ENCODE measurements at places on chromosomes 16 and 17.

DNA sequence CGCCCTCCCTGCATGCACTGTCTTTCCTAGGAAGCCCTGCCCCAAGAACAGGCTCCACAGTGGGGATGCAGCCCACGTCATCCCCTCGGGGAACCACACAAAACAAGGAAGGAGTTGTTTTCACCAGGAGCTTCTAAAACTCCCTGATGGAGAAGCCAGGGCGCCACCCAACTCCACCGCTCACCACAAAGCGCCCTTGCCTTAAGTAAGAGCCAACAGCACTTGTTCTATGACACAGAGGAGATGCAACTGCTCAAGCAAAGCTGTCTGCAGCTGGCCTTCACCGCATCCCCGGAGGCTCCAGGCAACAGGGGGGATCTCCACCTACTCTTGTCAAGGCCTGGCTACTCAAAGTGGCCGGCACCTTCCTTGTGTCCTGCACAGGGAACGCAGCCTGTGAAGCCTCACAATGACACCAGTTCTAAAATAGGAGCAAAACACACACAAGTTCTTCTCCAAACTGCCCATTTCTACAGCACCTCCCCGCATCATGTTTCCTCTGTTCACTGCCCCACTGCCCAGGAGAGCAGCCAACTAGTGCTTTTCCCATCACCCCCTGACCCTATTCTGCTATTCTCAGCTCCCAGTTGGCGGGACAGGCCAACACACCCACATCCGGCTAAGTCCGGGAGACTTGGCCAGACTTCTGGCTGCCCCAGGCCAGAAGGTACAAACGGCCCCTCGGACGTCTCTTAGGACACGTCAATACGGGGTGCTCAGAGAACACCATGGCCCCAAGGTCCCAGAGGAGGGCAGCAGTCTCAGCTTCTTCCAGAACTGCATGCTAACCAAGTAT is 24.2 kb downstream of the MPG start:
- no peak for DNase-seq

DNA sequence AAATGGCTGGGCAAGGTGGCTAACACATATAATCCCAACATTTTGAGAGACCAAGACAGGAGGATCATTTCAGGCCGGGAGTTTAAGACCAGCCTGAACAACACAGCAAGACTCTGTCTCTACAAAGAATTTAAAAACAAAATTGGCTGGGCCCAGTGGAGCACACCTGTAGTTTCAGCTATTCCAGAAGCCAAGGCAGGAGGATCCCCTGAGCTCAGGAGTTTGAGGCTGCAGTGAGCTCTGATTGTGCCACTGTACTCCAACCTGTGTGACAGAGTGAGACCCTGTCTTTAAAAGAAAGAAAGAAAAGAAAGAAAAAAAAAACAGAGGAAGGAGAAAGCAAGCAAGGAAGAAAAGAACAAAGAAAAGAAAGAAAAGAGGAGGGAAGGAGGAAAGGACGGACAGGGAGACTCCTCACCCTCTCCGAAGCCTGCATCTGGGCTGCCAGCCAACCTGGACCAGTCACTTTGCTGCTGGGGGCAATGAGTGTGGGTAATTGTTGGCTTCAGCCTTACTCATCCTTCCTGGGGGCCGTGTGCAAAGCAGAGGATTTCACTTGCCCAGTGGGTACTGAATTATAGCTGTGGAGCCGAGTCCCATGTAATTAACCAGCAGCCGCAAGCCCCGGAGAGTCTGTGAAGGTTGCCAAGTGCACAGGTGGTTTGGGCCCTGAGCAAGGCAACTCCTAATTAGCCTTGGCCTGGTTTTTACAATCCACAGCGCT is 6.7 kb upstream of the MT4 start:
- no peak for DNase-seq

DNA sequence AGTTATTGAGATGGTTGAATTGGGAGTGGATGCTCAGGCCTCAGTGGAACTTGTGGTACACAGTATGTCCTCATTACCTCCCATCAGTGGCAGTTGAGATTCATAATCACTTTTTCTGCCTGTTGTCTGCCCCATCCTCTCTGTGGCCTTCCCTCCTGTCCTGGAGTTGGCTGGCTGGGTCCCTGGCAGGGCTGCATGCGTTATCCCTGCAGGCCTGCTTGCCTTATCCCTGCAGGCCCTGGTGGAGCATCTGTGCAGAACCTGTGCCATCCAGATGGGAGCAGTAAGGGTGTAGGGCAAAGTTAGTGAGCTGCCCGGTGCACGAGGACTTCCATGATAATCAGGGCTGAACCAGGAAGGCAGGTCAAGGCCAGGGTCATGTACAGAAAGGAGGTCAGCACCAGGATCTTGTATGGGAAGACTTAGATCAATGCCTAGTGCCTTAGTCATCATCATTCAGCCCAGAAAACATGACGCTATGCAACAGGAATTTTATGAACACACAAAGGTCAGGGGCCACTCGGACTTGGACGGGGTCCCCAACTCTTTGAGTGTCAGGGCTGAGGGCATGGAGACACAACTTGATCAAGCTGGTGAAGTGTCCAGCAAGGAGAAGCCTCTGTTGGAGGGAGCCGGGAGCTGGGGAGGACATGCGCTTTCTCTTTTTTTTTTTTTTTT is 47.2 kb downstream of the ABCC1 start:
- no peak for DNase-seq

- no peak for DNase-seq
Measured at GRCh38 chr16:85062845-85063244, 35.2 kb downstream of the KIAA0513 start.

DNA sequence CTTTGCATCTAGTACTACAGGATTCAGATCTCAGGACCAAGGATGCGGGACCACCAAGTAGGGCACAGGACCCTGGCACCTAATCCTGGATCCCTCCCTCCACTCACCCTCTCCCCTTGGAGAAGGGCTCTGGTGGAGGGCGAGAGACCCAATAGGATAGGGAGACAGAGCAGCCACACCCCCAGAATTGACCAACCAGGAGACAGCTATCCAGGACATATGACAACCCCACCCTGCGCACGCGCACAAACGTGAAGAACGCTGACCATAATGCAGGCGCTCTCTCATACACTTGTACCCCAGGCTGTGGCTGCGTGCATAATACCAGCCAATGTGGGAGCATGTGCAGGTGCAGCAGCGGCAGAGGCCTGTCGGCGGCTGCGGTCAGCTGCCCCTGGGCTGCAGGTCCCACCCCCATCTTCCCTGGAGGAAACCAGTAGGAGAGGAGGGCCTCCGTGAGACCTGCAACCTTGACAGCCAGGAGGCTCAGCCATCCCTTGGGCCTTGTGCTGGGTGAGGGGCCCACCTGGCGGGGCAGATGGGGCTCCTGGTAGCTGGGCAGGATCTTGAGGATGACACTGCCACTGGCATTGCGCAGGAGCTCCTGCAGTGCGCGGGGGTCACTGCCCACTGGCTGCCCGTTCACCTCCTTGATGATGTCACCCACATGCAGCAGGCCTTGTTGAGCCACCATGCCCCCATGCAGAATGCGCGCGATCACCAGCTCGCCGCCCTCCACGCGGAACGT is 25.4 kb downstream of the MPP2 start:
- DNase-seq: no peak

GRCh38 chr17:6704470-6705052 is 8.6 kb downstream of the SLC13A5 start:
- DNase-seq: no peak

DNA sequence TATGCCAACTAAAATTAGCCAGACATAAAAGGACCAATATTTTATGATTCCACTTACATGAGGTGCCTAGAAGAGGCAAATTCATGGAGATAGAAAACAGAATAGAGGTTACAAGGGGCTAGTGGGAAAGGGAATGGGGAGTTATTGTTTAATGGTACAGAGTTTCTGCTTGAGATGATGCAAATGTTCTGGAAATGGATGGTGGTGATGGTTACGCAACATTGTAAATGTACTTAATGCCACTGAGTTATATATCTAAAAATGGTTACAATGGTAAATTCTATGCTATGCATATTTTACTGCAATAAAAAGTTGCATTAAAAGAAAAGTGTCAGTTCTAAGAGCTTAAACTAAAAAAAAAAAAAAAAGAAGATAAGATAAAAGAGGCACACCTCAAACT is 17.9 kb downstream of the MT1X start:
- DNase-seq: no peak

DNA sequence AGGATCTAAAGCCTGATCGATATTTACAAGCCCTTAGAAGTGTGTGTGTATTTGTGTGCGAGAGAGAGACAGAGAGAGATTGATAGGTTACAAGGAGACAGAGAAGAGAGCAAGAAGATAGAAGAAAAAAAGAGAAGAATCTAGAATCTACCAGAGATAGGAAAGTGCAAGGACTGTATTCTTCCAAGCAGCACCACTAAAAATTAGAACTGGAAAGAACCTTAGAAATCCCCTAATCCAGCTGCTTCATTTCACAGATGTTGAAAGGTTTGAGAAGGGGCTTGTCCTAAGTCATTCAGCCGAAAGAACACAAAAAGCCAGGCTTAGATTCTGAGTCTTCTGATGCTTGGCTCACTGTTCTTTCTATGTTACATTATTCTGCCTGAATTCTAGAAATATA is 92.2 kb downstream of the HS3ST3A1 start:
- no peak for DNase-seq

DNA sequence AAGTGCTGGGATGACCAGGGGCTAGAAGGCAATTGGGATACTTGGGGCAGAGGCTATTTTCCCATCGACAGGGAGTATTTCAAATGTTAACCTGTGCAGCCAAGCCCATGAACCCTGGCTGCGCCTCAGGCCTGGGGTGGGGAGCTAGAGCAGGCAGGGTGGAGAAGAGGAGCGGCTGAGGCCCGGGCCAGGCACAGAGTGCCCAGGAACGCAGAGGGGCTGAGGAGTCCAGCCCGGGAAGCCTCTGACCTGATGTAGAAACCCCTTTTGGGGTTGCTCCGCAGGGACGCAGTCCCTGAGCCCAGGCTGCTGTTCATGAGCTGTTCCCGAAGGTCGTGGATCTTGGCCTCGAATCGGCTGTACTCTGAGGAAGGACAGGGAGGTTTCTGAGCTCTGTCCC is 16.8 kb upstream of the ASGR1 start:
- no peak for DNase-seq

GRCh38 chr16:1691276-1691675 is 13.2 kb downstream of the JPT2 start:
- no peak for DNase-seq

DNA sequence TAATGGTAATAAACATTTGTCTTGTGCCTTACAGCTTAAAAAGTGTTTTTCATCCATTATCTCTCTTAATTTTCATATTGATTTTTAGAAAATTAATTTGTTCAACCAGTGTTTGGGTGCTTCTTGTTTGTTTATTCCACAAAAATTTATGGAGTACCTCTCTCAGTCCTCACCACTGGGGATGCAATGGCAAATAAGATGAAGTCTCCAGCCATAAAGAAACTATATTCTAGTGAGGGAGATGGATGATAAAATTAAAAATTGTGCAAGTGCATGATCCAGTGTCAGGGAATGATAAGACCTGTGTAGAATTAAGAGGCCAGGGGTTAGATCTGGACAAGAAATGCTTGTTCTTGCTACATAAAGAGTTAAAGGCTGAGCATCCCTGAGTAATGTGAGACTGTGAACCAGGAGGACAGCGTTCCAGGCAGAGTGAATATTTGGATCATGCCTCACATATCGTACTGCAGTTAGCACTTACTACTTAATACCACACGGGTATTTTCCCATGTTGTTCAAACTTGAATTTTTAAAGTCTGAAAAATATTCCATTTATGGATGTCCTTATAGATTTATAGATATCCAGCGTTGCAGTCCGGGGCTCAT is 535.7 kb upstream of the HSBP1 start:
- no peak for DNase-seq

GRCh38 chr16:78389009-78389498 is 289.6 kb downstream of the WWOX start:
- DNase-seq: no peak

Measured in activated CD8-positive, alpha-beta memory T cell treated with anti-CD3 and anti-CD28 coated beads for 1 hour (primary cell).